SW 1271 (cell line): ENCODE measurements at places on chromosomes 5 and 9.

GRCh38 chr5:34889394-34889793 lies 25.9 kb downstream of the RAD1 start:
- DNase-seq: no peak

DNA sequence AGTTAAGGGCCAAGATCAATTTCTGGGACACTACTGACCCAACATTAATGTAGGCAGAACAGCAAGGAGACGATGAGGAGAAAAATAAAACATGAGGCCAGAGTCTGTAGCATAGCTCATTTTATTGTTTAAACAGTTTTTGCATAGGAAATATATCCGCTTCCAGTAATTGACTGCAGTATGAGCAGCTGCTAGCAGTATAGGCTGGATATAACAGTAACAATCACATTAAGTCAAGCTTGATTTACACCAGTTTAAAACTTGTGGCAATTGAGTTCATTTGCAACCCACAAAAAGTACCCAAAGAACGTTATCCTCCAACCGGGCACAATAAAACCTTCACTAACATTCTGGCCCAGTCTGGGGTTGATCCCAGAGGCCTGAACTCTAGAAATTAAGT lies 232.2 kb downstream of the NFIB start:
- DNase-seq: no peak

DNA sequence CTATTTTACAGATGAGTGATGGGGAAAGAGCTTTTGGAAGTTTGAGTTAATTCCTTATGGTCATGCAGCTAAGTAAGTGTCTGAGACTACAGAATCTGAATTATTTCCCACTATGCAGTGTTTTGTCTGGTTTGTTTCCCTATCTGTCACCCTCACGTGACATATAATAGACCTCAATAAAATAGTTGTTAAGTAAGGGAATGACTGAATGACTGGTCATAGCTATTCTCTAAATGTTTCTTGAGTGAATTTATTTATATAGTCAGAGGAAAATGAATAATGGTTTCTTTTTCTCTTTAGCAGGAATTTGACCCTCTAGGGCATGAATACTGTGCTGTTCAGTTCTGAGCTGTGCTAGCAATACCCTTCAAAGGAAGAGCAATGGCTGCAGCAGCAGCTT lies 10.3 kb downstream of the TRIM32 start:
- DNase-seq: no peak

DNA sequence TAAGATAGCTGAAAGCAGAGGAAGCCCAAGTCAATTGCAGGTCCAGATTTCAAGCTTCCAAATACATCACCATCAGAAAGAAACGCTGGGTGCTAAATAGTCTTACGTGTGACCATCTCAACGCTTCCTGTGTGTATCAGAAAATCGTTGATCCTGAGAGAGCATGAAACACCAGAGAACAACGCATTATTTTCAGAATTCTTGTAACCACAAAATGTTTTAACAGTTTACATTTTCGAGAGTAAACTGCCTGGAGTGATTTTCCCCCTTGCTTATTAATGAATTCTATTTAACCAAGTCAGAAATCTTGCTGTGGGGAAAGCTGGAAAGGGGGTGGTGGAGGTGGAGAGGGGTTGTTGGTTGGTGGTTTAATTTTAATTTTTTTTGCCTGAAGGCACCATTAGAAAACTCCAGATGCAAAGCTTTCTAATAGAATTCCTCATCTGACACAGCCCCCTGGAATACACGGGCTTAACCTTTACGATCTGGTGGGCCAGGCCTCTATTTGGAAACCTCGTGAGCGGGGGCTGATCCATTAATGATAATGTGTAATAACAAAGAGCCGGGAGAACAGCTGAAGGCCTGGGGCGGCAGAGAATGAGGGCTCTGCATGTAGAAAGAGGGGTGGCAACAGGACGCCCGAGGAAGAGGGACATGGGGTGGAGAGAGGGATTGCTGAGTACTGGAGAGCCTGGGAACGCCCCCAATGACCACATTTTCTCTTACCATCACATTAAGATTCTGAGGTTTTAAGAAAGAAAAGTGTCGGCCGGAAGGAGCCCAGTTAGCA lies 124.5 kb upstream of the NFIB start:
- no peak for DNase-seq

GRCh38 chr5:68714810-68715209 lies 379.0 kb upstream of the SLC30A5 start:
- DNase-seq: no peak

DNA sequence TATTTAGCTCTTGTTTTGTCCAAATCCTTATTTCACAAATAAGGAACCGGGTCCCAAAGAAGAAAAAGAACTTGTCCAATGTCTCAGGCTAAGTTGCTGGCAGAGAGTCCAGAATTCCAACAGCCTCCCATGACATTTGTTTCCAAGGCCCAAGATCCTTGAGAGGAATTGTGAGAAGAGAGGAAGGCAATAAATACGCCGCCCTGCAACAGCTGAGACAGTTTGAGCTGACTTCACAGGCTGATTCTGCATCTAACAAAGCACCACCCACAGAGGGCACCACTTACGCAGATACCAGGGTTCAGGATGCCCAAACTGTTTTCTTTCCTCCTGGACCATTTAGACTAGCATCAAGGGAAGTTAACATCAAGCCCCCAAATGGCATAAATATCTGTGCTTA lies 211.3 kb downstream of the FAM114A2 start:
- DNase-seq: no peak

DNA sequence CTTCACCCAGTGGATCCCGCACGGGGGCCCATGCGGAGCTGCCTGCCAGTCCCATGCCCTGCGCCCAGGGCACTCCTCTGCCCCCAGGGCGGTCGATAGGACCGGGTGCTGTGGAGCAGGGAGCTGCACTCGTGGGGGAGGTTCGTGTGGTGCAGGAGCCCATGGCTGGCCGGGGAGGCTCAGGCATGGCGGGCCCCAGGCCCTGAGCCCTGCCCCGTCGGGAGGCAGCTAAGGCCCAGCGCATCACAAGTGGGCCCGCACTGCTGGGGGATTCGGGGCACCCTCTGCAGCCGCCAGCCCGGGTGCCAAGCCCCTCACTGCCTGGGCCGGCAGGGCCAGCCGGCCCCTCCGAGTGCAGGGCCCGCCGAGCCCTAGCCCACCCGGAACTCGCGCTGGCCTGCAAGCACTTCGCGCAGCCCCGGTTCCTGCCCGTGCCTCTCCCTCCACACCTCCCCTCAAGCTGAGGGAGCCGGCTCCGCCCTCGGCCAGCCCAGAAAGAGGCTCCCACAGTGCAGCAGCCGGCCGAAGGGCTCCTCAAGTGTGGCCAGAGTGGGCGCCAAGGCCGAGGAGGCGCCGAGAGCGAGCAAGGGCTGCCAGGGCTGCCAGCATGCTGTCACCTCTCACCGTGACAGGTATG lies 221.1 kb upstream of the RORB start:
- no peak for DNase-seq

DNA sequence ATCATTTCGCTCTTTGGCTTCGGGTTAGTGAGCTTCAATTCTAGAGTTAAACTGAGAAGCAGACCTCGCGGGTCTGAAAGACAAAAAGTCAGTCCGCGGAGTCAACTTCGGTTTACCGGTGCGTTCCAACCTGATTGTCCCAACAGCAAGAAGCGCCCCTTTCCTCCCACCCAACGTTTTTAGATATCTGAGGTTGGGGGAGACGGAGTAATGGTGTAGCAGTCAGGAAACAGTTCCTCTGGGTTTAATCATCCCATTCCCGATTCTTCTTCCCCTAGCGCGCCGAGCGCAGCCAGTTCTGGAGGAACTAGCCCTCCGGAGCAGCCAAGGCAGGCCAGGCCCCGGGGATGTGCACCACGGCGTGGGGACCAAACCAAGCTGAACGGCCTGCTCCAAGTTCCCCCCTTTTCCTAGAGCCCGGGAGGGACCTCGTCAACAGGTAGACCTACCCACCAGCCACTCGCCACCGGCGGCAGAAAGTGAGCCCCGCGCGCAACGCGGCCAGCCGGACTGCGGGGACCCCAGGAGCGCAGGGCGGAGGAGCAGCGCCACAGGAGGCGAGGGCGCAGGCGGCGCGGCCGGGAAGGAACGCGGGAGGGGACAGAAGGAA lies 622 bp upstream of the ISL1 start:
- peak; percentile 34 for DNase-seq

- no peak for DNase-seq
These were observed 539 bp downstream of the POC5 start for GRCh38 chr5:75716715-75717081.

DNA sequence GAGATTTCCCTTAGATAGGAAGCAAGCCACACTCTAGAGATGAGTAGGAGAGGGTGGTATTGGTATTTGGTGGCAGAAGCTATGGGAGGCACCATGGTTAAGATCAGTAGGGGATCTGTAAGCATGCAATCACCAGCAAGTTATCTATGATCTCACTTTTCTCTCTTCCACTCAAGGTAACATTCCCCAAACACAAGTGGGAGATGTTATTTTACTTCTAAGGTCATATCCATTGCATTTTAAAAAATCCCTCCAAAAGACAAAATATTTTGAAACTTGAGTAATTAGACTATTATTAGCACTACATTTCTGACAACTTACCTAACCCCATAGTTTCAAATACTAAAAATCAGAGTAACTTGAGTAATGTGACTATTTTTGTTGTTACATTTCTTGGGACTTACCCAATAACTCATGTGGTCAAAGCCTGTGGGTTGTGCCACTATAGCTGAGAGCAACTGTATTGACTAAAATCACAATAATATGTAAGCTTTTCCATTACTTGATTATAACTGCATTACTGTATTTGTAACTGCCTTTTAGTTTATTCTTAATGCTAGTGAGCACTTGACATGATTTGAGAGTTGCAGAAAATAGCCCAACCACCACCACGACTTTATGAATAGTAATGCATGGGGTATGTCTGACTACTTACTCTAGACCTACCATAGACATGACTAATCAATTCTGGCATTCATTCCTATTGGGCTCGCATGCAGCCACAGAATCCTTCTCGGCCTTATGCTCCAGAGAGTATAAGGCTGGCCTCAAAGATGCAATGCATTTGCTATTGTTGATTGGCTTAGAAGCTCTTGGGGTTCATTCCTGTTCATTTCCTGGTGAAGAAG lies 264.7 kb downstream of the TRIM32 start:
- no peak for DNase-seq
